K562 (cell line): ENCODE measurements at places on chromosomes 16 and 17.

DNA sequence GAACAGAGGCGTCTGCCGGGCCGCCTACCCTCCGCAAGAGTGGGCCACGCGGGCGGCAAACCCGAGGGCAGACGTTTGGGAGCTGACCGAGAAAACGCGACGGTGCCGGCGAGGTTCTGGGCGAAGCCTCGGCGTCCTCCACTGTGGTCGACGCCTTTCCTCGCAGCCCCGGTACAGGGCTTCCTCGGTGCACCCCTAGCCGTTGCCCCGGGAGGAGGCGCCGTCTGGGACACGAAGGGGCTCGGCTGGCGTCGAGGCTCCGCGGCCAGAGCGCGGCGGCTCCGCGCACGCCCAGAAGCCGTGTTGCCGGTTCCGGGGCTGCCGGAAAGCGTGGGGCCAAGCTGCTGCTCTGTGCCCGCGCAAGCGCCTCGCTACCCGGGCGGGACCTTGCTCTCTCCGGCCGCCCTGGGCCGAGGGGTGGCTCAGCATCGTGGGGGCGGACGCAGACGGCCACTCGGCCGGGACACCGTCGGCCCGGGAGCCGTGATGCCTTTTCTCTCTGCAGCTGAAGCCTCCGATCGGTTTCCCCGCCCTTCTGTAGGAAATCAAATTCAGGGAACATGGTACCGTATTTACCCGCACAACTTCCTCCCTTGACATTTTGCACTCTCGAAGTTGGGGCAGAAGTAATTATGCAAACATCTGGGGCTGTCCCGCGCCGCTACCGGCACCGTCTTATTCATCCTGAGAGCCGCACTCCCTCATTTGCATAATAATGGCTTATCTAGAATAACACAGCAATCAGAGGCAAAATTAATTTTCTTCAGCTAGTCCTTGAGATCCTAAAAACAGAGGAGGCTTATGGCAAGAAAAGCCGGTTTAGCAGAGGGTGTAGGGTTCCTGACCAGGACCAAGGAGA is 7.3 kb upstream of the CBX8 start:
- H3K4me1 ChIP-seq: peaks cover 41% of the 10 kb centered on the region
- H3K36me3 ChIP-seq: no peaks in the 10 kb centered on the region; the same call in 2 of the 3 replicates
- H3K27ac ChIP-seq: no peak overlapping the region
- H3K4me3 ChIP-seq: no peak overlapping the region
- no peak for DNase-seq

DNA sequence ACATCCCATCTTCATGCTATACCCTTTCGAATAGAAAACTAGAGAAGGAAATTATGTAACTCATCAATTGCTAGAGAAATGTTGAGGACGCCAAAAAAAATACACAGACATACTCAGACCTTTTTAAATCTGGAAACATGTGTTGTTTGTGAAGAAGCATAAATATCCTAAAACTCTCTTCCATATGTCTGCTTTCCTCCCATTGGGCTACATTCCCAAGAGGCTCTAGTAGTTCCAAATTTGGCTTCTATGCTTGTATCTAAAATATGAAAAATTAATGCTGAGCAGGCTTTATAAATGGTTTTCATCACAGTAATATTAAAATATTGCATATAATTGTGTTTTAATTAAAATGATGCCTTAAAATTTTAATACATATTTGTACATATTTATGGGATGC is 297.9 kb upstream of the PSMD7 start:
- H3K27ac ChIP-seq: no peak overlapping the region
- DNase-seq: no peak
- no peaks in the 10 kb centered on the region for H3K4me1 ChIP-seq
- H3K36me3 ChIP-seq: no peaks in the 10 kb centered on the region

DNA sequence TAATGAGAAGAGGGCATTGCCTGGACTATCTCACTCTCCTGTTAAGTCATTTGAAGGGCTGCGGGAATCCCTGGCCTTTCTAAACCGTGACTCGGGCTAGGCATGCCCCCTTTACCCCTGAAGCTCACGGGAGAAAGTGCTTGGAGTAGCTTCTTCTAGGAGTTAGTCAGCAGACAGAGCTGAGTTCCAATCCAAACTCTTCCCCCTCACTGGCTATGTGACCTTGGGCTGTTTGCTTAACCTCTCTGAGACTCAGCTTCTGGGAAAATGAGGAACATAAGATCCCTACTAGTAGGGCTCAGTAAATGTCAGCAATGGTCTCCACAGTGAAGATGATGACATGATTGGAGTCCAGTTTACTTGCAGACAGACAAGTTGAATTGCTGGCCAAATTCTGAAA is 5.7 kb upstream of the B9D1 start:
- no peaks in the 10 kb centered on the region for H3K36me3 ChIP-seq
- DNase-seq: no peak
- H3K27me3 ChIP-seq: no peaks in the 10 kb centered on the region
- H3K4me1 ChIP-seq: peaks cover 14% of the 10 kb centered on the region
- no peak overlapping the region for H3K27ac ChIP-seq

GRCh38 chr16:1163567-1164055 is 10.7 kb downstream of the CACNA1H start:
- peaks cover 96% of the 10 kb centered on the region for H3K27me3 ChIP-seq
- DNase-seq: no peak
- no peaks in the 10 kb centered on the region for H3K36me3 ChIP-seq
- no peak overlapping the region for H3K27ac ChIP-seq
- H3K4me3 ChIP-seq: no peak overlapping the region

DNA sequence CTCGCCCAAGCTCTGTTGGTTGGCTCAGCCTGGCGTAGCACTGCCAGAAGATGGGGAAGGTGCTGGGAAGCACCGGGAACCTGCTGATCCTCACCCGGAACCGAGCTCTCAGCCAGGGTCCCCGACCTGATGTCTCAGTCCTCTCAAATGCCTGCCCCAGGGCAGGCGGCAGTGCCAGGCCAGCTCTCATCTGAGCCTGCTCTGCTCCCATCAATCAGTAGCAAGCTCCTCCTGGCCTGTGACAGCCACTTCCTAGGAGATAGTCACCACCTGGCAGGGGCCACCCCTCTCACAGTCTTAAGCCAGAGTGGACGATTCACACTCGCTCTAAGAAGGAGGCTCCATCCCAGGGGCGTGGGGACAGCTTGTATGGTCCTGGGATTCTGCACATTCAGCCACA is 62.0 kb downstream of the ENGASE start:
- no peak overlapping the region for H3K27ac ChIP-seq
- H3K4me3 ChIP-seq: no peak overlapping the region
- H3K27me3 ChIP-seq: peaks cover 13% of the 10 kb centered on the region; the same call in 2 of the 3 replicates

DNA sequence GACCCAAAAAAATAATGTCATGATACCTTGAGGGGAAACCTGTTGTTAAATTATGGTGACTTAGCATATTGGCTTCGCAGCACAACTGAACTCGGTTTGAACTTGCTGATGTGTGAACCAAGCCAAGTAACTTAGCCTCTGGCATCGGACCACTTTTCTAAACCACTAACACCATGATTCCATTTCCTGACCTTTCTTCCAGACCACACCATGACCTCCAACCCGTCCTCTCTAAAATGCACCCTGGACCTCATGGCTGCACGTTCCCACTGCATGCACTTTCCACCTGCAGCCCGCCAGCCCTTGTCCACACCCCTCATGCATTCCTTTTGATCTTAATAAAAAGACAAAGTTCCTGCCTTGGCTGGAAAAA is 29.3 kb downstream of the DYNLRB2 start:
- no peak overlapping the region for H3K4me3 ChIP-seq
- no peaks in the 10 kb centered on the region; the same call in 2 of the 3 replicates for H3K4me1 ChIP-seq
- no peak for DNase-seq
- H3K27ac ChIP-seq: no peak overlapping the region
- no peaks in the 10 kb centered on the region for H3K36me3 ChIP-seq

DNA sequence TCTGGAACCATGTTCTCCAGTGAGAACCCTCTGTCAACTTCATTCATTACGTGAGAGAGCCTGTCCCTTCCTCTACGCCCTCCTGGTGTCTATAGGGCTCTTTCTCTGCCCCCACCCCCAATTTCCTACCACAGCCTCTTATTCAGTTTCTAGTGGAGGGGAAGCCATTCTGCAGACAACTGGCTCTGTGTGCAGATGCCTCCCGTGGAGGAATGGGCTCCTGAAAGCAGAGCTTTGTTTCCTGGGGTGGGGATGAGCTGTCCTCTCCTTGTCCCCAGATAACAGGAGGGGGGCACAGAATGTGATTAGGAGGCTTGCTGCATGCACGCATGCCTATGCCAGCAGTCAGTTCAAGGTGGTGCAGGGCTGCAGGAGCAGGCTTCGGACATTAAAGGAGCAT is 31.6 kb downstream of the MMP15 start:
- peaks cover 4% of the 10 kb centered on the region; the same call in 1 of the 2 replicates for H3K4me1 ChIP-seq
- H3K27me3 ChIP-seq: peaks cover 13% of the 10 kb centered on the region; the same call in 2 of the 3 replicates
- DNase-seq: no peak
- H3K4me3 ChIP-seq: no peak overlapping the region

- H3K27ac ChIP-seq: no peak overlapping the region
- H3K27me3 ChIP-seq: peaks cover 42% of the 10 kb centered on the region
- H3K36me3 ChIP-seq: no peaks in the 10 kb centered on the region
- no peaks in the 10 kb centered on the region for H3K4me1 ChIP-seq
- H3K4me3 ChIP-seq: no peak overlapping the region
- peak; percentile 28 for DNase-seq
Observed at GRCh38 chr17:78645421-78646295, 68.5 kb upstream of the DNAH17 start.

DNA sequence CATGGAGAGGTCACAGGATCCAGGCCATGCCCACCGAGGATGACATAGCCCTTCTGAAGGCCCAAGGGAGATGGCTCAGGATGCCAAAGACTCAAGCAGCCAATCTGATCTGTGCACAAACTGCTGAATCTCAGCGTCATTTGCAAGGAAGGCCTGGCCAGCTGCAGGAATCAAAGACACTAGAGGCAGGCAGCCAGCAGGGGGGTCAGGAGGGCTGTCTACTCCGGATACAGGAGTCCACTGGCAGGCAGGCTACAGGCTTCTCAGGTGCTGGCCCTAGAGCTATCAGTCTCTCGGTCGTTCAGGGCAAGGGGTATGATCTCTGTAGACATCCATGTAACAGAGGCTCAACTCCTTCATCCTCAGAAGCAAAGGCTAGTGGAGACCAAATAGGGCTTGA is 1735.3 kb downstream of the TP53TG3F start:
- no peaks in the 10 kb centered on the region for H3K36me3 ChIP-seq
- DNase-seq: no peak
- H3K4me1 ChIP-seq: no peaks in the 10 kb centered on the region
- H3K4me3 ChIP-seq: no peak overlapping the region

GRCh38 chr17:38733982-38734973 is 4.1 kb downstream of the CISD3 start:
- no peak for DNase-seq
- peaks cover 69% of the 10 kb centered on the region; the same call in 2 of the 3 replicates for H3K36me3 ChIP-seq
- H3K27me3 ChIP-seq: no peaks in the 10 kb centered on the region

GRCh38 chr17:8175795-8176196 is 384 bp downstream of the TMEM107 start:
- DNase-seq: no peak
- H3K27ac ChIP-seq: peak overlapping the region; percentile 78
- peak overlapping the region; percentile 54 for H3K4me3 ChIP-seq
- H3K4me1 ChIP-seq: peaks cover 46% of the 10 kb centered on the region
- H3K27me3 ChIP-seq: no peaks in the 10 kb centered on the region

DNA sequence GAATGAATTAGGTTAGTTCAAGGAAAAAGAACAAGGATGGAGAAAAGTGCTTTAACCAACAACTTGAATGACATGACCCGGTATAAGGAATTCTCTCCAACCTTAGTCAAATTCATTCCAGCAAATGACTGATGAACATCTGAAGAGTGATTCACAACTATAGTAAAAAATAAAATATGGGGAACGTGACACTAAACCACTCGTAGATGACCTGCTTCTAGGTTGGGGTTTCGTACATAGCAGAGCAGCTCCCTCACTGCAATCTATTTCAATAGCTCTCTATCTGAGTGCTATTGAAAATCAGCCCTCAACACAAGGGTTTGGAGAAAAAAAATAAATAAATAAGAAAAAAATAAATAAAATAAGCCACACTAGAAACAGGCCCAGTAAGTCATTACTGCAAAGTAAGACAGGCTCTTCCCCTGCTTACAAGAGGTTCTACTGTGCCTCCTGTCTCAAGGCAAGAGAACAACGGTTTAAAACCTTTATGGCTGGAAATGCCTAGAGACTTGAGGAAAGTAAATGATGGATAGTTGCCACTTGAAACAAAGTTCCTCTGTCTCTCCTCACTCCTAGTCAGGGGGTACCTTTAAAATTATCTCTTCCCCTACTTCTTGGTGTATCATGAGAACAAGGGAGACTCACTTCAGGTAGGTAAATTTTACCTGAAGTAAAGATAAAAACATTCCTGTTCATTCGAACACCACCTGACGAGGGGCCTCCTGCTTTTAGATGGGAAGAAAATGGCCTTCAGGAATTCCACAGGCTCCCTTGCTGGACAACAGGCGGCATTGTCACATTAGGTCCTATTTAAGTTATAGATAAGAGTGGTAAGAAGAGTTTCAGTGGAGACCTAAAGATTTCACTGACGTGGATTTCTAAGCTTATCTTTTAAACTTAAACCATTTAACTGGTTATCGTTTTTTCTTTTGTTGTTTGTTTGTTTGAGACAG is 20.5 kb downstream of the COG7 start:
- no peak for DNase-seq
- no peak overlapping the region for H3K4me3 ChIP-seq
- H3K4me1 ChIP-seq: peaks cover 16% of the 10 kb centered on the region; the same call in 2 of the 3 replicates
- peaks cover 46% of the 10 kb centered on the region for H3K36me3 ChIP-seq
- no peaks in the 10 kb centered on the region for H3K27me3 ChIP-seq

DNA sequence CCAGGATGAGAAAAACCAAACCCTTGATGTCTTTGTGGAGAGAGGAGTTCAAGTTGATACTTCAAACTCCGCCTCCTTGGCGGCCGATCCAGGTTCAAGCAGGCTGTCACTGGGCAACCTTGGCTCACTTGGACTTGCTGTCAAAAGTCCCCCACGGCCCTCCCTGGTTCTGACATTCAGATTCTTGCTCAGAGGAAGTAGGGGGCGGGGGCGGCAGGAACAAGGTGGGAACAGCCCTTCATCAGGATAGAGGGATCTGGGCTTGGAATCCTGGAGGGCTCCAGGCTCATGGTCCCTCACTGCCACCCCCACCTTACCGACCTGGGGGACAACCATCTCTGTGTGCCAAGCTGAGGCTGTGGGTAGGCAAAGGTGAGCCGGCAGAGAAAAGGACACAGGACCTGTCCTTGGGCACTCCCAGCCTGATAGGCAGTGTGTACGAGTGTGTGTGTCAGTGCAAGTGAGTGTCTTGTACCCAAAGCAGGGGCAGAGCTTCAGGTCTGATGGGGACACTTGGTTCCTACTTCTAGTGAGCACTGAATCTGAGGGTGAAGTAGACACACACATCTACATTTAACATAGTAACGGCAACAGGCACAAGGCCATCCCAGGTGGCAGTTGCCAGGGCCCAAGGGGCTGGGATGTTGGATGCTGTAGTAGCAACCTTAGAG is 6.6 kb upstream of the TSPOAP1 start:
- DNase-seq: no peak
- H3K4me3 ChIP-seq: peak overlapping the region; percentile 91; the same call in 1 of the 2 replicates
- H3K4me1 ChIP-seq: peaks cover 69% of the 10 kb centered on the region
- H3K36me3 ChIP-seq: peaks cover 21% of the 10 kb centered on the region
- H3K27me3 ChIP-seq: no peaks in the 10 kb centered on the region
- peak overlapping the region; percentile 99 for H3K27ac ChIP-seq
